Activated T-helper 1 cell treated with anti-CD3 and anti-CD28 coated beads, Interleukin-12 subunit alpha, Interleukin-12 subunit beta, Interleukin-2, Interleukin-4 antibody, amounts not matched to agents 30 ng/mL and 10 ng/mL and 1 ng/mL, durations not matched to agents 14 hours and 24 hours and 36 hours (primary cell): ENCODE measurements at places on chromosomes 3 and 15.

- DNase-seq, result no peak
Measured at GRCh38 chr3:17089314-17089700, 204.6 kb downstream of the PLCL2 start.

DNA sequence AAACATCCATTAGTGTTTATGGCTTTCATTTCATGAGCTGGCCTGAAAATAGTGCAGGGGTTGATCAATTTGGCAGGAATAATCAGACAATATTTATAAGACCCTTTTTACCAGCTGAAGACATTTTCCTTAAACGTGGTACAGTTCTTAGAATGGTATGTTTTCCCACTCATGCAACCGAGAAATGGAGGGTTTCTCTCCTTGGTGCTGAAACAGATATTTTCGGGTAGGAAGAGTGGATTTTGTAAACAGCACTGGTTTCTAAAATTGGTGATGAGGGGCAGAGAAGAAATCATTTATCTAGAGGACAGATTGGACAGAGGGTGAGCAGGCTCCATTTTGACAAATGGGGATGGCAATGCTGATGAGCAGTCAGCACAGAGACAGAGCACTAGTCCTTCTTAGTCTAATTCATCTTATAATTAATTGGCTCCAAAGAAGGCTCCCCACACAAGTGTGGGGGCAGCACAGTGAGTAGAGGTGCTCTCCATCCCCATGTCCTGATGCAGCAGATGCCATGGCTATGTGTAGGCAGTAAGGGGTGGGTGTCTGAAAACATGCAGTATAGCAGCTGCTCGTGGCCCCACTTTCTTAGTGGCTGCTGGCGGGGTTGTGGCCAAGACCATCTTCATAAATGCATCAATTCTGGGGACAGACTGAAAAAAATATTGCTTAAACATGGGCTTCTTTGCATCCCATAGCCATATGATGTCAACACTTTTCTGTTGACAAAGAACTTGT is 18.1 kb upstream of the SLC7A14 start:
- no peak for DNase-seq

GRCh38 chr3:187773233-187774184 is 28.2 kb upstream of the BCL6 start:
- DNase-seq, result no peak

DNA sequence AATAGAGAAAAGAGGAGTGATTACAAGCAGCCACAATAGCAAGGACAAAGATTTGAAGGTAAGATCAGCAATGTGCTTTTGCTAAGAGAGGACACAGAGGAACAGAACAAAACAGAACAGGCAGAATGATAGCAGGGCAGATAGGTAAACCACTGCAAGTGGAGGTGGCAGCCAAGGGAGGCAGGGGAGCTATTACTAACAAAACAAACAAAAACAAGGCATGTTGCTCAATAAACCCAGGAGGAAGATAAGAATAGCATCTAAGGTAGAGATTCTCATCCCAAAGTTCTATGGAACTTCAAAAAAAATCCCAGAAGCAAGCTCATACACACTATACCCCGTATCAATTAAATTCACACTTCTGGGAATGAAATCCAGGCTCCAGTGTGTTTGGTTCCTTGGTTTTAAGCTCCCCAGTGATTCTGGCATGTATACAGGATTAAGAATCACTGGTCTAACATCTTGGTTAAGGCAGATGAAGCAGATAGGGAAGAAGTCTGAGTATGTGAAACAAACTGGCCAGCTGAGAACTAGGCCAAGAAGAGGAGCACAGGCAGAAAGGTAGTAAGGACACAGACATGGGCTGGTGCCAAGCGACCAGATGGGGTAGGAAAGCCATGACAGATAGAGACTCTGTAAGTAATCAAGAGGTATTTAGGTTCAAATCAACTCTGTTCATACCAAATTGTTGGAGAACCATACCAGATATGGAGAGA is 189.2 kb downstream of the DTWD1 start:
- no peak for DNase-seq

DNA sequence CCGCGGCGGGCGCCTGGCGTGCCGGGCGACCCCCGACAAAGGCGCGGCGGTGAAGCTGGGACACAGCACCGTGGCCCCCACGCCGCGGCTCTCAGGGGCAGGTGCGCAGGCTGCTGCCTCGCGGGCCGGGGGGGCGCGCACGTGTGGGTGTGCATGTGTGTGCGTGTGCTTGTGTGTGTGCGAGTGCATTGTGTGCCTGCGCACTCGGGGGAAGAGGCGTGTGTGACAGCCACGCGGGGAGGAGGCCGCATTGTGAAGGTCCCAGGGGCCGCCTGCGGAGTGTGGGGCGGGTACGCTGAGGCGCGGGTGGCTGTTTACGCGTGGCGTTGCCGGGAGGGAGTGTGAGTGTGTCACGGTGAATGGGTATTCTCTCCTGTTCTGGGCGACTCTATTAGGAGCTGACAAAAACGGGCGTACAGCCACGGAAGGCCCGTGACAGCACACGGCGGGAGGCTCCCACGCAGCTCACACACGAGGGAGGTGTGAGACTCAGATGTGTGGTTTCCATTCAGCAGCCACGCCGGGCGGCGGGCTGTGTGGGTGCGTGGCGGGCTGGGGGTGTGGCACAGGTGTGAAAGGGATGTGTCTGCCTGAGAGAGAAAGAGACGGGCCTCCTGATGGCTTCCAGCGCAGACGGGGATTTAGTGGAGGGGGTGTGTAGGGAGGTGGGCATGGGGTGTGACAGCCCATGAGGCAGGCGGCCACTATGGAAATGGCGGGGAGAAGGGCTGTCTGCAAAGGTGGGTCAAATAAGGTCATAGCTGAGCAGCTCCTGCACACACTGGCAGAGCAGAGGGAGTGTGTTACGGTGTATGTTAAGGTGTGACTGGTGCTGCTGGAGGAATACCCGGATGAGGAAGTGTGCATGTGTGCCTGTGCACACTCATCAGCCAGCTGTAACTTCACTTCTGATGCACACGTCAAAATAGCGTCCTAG is 750 bp downstream of the PODXL2 start:
- DNase-seq, result peak; percentile 9

- DNase-seq, result no peak
Measured at GRCh38 chr15:47362118-47362905, 355.0 kb upstream of the SEMA6D start.

DNA sequence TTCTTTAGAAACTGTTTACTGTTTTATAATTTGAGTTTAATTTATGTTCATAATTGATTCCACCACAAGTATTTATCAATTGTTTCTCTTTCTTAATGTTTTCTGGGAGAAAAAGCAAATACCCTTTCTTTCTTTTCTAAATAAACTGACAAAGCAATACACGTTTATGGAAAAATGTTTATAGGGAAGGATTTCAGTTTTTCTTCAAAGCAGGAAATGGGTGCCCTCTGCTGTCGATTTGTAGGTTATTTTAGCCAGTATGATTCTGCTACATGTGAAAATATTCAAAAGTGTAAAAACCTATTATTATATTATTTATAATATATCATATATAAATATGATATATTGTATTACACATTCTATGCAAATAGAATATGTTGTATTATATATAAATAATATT is 921.0 kb upstream of the ROBO1 start:
- no peak for DNase-seq
